ENCODE measurements at places on chromosomes 1 and 21.

GRCh38 chr1:95138223-95138622 lies 21.1 kb downstream of the TLCD4 start:
- no peak for DNase-seq

DNA sequence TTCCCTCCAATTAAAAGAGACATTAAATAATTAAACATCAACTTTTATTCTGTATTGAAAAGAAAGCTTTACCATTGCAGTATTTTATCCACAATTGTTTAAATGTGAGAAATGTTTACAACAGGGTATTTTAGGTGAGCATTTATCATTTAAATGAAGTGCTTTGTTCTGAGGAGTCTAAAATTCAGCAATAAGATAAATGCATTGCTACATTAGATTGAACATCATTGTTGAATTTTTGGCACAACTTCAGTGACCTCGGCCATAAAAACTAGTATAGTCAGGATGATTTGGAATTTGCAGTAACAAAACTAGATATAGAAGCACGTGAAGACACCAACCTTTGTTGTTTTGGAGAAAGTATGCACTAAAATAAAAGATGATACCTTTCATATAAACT lies 692.9 kb downstream of the USP25 start:
- DNase-seq: no peak

GRCh38 chr1:86489242-86489878 lies 20.6 kb downstream of the CLCA1 start:
- DNase-seq: no peak

DNA sequence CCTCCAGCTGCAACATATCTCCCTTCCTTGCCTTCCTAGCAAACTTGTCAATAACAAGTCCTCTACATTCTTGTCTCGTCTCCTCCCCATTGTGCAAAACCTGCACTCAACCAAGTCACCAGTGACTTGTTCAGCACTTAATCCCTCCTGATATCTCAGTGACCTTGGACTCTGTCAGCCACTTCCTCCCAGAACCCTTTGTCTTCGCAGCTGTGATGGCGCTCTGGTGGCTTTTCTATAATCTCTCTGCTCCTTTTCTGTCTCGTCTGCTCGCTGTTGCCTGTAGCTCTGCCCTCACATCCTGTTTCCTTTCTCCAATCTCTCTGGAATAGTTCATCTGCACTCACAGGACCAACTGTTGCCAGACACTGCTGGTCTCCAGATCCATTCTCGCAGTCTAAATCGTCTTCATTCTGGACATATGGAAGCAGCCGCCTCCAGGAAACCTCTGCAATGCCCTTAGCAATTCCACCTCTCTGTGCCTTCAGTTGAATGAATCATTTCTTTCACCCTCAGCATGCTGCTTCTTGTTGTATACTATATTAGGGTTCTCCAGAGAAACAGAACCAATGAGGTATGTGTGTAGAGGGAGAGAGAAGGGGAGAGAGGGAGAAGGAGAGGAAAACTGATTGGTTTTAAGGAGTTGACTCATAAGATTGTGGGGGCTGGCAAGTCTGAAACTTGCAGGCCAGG lies 17.4 kb upstream of the IFNAR2 start:
- no peak for DNase-seq

DNA sequence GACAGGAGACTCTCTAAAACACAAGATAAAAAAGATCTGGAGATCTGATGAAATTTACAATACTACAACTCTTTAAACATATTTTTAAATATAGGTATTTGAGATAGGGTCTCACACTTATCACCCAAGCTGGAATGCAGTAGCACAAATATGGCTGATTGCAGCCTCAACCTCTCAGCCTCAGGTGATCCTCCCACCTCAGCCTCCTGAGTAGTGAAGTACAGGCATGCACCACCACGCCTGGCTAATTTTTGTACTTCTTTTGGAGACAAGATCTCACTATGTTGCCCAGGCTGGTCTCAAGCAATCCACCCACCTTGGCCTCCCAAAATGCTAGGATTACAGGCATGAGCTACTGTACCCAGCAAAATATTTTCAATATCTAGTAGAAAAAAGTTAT lies 170.0 kb upstream of the NR5A2 start:
- no peak for DNase-seq

GRCh38 chr1:159250638-159251216 lies 46.1 kb downstream of the ACKR1 start:
- no peak for DNase-seq

GRCh38 chr1:91851130-91852010 lies 34.6 kb downstream of the TGFBR3 start:
- DNase-seq: no peak

- no peak for DNase-seq
These were observed 49.7 kb downstream of the DMAP1 start for GRCh38 chr1:44262816-44263567.

DNA sequence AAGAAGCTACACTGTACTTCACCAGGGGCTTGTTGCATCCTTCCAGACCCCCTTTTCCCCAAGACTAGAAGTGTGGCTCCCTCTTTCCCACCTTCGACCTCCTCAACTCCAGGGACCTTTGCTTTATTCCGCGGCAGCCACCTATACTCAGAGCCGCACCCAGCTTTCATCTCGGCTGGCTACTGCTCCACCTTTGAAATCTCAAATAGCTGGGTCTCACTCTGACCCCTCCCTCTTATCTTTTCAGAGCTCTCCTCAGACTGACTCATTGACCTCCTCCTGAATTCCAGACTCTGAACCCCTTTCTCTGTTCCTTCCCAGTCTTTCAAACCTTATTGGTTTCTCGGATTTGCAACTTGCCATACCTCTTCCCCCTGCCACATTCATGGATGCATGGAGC lies 144.7 kb upstream of the JUN start:
- DNase-seq: no peak

GRCh38 chr1:14577261-14577660 lies 21.2 kb upstream of the KAZN start:
- no peak for DNase-seq

All from germinal center (tissue), 1 donor.